ENCODE measurements at places on chromosomes 5 and 9. TPM values are rescaled to one million over a fixed set of nuclear protein-coding genes. Genes with fewer than 3 reads are reported as not detected.

GRCh38 chr5:168600409-168600808 lies 21.2 kb upstream of the PANK3 start:
- DNase-seq: no peak

DNA sequence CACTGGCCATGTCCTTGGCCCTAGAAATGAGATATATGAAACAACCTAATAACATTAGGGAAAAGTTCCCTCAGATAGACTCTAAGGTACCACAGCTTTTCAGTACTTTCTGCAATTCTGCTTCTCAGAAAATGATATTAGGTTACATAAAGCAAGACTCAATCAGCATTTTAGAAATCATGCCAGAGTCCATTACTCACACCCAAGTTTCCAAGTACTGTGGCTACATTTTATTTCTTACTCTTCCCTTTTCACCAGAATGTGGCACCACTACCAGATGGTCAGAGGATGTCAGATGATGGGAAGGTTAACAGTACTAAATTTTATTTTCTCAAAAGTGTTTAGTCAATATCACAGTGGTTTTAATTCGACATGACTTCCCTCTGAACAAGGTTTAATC lies 217.2 kb downstream of the MLLT3 start:
- no peak for DNase-seq

- no peak for DNase-seq
Observed at GRCh38 chr9:88782931-88783710, 208.1 kb upstream of the S1PR3 start.

DNA sequence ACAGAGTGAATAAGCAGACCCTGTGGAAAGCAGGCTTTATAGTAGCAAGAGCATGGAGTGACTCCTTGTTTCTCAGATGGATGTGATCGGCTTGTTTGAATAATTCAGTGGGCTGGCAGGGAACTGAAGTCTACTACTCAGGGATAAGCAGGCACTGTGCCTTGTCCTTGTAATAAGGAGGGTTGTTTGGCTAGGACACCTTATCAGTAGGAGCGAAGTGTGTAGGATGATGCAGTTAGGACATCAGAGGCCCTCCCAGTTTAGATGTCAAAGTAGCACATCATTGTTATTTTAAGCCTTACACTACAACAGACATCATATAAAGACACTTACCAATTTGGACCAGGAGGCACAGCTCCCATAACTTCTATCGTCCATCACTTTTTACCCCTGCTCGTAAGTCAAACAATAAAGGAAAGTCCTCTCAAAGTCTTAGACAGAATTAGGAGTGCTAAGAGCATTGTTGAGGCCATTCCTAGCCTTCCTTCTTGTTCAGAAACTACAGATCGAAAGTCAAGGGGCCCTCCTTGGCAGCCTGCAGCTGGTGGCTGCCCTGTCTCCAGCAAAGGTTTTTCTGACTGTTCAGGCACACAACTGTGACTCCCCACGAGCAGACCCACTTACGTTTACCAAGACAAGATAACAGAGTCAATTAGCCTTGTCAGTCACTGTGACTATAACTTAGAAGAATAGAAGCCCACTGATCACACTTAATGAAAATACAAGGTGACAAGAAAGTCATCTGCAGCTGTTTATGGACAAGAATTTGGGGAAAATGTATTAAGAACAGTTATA lies 218.6 kb downstream of the SNX18 start:
- no peak for DNase-seq

Gene HNRNPH1
- 73.3 TPM for polyA plus RNA-seq

Gene EDIL3
- not detected for polyA plus RNA-seq

Measured in immature natural killer cell (primary cell).